AG04450 (cell line): ENCODE measurements at places on chromosomes 5 and 9.

DNA sequence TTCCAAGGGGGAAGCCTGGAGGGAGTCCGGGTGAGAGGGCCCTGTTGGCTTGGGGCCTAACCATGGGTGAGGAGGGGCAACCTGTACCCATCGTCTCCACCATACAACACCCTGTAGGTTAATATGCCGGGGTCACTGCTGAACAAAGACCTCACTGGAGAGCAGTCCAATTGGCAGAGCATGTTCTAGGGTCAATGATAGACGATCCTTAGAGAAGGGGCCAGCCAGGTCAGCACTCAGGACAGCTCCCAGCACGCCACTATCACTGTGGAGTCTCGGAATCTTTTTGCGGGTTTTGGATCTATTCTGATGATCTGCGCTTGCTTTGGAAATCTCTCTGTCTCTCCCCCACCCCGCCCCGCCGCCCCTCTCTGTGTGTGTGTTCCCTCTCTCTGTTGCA is 218.4 kb upstream of the MVB12B start:
- no peak for DNase-seq

GRCh38 chr9:73219985-73220626 is 68.4 kb downstream of the ANXA1 start:
- DNase-seq = no peak

DNA sequence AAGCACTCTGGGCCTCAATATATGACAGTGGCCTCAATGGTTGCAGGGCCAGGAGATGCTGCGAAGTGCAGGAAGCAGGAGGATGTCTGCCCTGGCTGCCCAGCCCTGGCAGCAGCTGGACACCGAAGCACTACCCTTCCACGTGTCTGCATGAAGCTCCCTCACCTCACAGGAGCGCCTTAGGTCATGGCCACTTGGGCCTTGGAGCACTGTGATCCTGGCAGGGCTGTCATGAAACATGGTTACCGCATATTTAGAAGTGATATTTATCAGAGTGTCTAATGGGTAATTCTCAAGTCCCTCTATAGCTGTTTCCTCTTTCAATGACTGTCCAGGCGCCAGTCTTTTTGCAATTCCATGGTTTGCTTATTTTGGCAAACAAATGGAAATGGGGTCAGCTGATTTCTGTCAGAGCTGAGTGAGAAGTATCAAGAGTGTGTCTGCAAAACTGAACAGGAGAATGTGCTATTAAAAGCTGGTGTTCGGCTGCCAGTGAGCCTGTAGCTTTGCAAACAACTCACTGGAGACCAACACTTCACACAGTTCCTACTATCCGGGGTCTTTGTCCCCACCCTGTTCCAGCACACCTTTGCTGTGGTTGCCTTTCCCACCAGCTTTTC is 285.9 kb downstream of the KIF4B start:
- no peak for DNase-seq

GRCh38 chr9:94082553-94082952 is 1.7 kb upstream of the PTPDC1 start:
- no peak for DNase-seq

GRCh38 chr5:97135868-97136267 is 6.5 kb downstream of the LIX1 start:
- no peak for DNase-seq

GRCh38 chr5:119280380-119280779 is 75.4 kb upstream of the TNFAIP8 start:
- no peak for DNase-seq

- peak; percentile 3 for DNase-seq
These were observed 203.9 kb downstream of the FRMD3 start for GRCh38 chr9:83334320-83334719.

GRCh38 chr9:126393876-126394275 is 67.2 kb downstream of the MVB12B start:
- DNase-seq = peak; percentile 39

DNA sequence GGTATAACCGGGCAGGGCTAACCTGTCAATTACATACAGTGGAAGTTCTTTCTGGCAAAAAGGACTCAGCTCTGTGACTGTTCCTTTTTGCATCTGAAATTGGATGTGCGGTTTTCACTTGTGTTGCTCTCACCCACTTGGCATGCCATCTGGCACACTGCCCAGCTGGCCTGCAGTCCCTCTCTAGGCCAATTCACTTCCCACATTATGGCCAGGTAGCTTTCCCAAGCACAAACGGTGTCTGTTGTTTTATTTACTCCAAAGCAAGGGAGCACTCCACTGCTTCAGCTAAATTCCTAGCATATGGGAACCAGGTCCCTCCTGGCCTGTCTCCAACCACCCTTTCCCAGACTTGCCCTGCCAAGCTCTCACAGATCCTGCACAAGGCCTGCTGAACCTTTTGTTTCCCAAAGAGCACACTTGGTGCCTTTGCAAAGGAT is 132.5 kb downstream of the SEMA6A start:
- DNase-seq = no peak

DNA sequence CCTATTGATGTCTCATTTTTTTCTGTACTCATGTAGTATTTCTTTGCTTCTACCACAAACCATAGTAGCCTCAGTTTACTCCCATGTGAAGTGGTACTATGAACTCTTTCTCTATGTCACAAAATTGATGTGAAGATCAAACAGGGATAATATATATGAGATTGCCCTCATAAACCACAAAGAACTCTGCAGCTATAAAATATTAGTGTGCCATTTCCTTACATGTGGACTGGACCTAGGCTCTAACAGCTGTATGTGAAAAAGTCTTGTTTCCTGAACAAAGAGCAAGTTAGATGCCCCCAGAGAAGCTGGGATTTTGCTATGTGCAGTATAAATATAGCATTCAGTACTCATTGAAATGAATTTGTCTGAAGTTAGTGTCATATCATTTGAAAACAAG is 412.6 kb upstream of the ADAMTSL1 start:
- DNase-seq = no peak

- no peak for DNase-seq
These were observed 21.6 kb upstream of the SLC9A3 start for GRCh38 chr5:545641-546375.

DNA sequence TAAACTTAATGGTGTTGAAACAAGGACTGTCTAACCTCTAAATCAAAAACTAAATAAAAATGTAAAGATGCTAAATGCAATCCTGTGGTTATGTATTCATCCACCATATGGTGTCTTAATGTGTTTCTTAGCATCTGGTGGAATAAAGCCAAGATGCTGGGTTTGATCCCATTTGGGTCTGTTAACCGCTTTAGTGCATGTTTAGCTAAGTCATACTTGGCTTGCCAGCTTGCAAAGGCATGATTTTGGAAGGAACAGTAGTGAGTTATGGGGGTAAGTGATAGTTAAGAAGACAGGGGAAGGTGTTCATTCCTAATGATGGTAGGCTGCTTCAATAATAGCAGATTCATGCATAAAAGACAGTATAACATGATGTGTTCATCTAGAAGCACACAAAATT is 139.0 kb upstream of the SLC27A6 start:
- DNase-seq = no peak

GRCh38 chr5:95931079-95931833 is 30.4 kb downstream of the ELL2 start:
- no peak for DNase-seq

DNA sequence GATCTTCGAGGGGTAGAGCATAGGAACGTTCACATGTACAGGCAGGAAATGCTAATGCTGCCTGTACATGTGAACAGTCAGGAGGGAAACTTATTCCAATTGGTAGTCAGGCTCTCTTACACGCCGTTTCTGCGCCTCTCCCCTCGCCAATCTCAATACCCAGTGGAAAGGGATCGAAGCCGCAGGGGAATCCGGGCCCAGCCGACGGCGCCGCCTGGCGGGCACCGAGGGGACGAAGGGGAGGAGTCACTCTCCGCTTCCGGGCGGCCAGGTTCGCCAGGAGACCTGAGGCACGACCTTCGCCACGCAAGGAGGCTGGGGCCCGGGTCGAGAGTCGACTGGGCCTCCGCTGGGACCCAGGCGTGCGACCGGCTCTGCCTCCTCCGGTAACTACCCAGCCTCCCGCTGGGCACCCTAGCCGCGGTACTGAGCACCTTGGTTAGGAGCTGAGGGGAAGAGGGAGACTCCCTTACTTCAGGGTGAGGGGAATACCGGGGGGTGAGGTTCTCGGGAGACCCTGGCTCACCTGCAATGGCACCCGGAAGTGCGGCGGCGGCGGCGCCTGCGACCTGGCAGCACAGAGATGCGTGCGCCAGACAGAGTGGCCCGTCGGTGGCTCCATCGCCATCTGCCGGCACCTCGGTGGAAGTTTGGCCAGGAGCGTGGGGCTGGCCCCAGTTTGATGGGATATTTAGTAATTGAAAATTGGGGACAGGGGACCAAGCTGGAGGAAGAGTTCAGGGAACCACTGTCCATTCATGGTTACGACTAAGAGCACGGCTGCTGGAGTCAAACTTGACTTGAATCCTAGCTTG is at the start of gene PIGO:
PIGO (minus strand) TSS at position 557 of the 815 bp plus-strand sequence. CDS start 1,026 bp downstream, outside the sequence.
- DNase-seq = no peak

GRCh38 chr5:76083555-76084495 is 642 bp downstream of the SV2C start:
- DNase-seq = no peak

GRCh38 chr5:139774980-139775661 is 20.5 kb upstream of the PSD2 start:
- no peak for DNase-seq

DNA sequence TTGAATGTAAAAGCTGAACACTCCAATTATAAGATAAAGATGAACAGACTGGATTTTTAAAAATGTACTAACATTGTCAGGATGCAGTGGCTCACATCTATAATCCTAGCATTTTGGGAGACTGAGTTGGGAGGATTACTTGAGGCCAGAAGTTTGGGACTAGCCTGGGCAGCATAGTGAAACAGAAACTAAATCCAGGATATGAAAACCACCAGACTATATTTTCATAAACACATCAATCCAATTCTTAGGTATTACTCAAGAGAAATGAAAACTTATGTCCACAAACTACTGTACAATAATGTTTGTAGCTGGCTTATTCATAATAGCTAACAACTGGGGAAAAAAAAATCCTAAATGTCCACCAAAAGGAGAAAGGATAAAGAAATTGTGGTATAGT is 26.8 kb upstream of the NAA35 start:
- no peak for DNase-seq

- DNase-seq = peak; percentile 94
These were observed 76.0 kb downstream of the COL15A1 start for GRCh38 chr9:99019510-99020331.

GRCh38 chr9:80447876-80448275 is 876.1 kb downstream of the TLE4 start:
- no peak for DNase-seq

- DNase-seq = no peak
These were observed 4.3 kb upstream of the TCOF1 start for GRCh38 chr5:150353032-150353675.

- DNase-seq = no peak
These were observed 13.6 kb downstream of the ITGA1 start for GRCh38 chr5:52801329-52801728.

DNA sequence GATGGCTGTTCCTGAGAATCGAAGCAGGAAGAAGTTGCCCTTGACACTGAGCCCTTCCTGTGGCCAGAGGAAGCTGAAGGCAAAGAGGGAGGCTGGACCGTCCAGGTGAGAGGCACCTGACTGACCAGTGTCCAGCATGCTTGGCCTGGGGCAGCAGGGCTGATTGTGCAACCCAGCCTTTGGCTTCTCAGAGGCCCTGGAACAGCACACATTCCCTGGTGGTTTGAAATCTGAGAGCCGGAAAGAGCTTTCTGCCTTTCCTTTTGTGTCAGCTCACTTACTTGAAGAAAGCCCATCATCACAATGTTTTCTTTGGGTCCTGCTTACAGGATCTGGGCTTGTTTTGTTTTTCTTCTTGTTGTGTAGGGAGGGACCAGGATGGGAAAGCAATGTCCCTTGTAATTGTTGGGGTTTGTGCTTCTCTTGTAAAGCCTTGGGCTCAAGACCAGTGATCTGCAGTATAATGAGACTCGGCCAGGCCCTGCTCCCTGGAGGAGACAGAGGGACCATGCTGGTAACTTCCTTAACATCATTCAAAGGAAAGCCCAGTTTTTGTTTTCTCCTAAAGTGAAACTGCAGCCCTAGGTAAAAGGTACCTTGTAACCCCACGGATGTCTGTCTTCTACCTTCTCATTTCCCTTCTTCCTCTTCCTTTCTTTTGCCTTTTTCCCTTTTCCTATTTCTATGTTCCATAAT is 213.7 kb downstream of the NXNL2 start:
- no peak for DNase-seq

DNA sequence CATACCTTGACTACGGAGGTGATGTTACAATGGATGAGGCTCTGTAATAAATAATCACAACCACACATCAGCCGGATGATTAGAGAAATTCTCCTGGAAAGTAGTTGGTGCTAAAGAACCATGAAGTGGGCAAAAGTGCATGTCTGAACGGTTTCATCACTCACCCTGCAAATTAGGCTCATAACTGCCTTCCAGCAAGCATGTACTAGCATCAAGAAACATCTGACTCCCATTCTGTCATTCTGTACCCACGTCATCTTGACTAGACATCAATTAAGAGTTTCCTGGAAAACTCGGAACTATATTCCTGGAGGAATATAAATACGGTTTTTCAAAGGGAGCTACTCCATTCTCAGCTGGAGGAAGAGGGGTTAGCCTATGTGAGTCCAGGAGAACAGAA is 52.2 kb downstream of the HSD17B3 start:
- DNase-seq = no peak

DNA sequence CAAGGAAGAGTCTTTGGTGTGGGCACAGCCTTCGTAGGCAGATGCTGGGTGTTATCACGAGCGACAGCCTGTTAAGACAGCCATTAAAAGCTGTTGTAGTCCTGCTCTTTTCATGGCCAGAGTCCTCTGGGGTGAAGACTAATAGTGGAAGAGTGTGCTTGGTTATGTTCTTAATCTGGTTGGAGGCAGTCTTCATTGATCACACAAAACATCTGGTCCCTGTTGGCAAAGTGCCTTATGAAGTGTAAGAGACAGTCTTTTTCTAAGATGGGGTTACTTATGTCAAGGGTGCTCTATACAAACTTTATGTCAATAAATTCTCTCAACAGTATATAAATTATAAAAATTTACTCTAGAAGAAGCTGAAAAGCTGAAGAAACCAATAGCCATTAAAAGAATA is 280.4 kb downstream of the CAAP1 start:
- DNase-seq = no peak

GRCh38 chr5:31404325-31404724 is 127.6 kb downstream of the DROSHA start:
- DNase-seq = no peak

GRCh38 chr5:173643964-173644363 is 27.5 kb upstream of the BOD1 start:
- no peak for DNase-seq

DNA sequence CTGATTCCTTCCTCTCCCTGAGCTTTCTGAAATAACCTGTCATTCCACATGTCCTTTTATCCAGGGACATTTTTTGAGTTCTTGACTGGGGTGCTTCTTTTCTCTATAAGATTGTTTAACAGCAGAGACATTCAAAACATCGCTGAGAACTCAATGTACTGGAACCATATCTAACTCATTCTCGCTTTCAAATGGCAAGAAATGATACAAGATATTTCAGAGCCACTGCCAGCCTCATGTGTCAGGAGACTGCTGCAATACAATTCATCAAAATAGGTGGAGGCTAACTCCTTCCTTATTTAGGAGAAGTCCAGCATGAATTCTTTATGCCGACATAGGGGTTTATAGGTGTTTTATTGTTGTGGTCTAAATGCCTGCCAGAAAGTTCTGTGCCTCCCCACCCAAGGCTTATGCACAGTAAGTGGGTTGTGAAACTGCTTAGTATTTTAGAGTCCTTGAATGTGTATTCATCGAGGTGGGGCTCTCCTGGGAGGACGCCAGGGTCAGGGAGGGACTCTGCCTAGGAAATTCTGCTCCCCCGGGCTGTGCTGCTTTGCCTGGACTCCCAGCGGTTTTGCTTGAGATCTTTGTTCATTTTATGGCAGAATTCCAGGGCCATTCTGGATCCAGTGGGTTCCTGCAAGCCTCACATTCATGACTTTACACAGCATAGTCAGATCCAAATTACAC is 53.9 kb downstream of the ZNF474 start:
- no peak for DNase-seq
